ENCODE measurements at places on chromosomes 12 and 14. TPM values are rescaled to one million over a fixed set of nuclear protein-coding genes. Genes with fewer than 3 reads are reported as not detected.

Gene GPR162
- total RNA-seq: 0.41 TPM

Gene LAG3
- total RNA-seq: 0.88 TPM

Gene CISTR
- not detected for total RNA-seq

Gene MYF5
- not detected for total RNA-seq

Gene CEP290
- total RNA-seq: 6.7 TPM

Gene KLRC4
- not detected for total RNA-seq

Gene DENND5B
- total RNA-seq: 15.0 TPM

Gene KRT71
- total RNA-seq: not detected

Gene IAPP
- total RNA-seq: not detected

Gene KRT3
- not detected for total RNA-seq

Data from A549 treated with CpdA at 1 μM for 4 hours (cell line).